ENCODE measurements at places on chromosomes 2 and 18.

GRCh38 chr18:1648712-1649111, 744.0 kb downstream of the ADCYAP1 start:
- DNase-seq: no peak

GRCh38 chr2:22694300-22694699, 690.7 kb upstream of the KLHL29 start:
- no peak for DNase-seq

GRCh38 chr18:46672062-46672970, 15.3 kb upstream of the LOXHD1 start:
- DNase-seq: no peak

DNA sequence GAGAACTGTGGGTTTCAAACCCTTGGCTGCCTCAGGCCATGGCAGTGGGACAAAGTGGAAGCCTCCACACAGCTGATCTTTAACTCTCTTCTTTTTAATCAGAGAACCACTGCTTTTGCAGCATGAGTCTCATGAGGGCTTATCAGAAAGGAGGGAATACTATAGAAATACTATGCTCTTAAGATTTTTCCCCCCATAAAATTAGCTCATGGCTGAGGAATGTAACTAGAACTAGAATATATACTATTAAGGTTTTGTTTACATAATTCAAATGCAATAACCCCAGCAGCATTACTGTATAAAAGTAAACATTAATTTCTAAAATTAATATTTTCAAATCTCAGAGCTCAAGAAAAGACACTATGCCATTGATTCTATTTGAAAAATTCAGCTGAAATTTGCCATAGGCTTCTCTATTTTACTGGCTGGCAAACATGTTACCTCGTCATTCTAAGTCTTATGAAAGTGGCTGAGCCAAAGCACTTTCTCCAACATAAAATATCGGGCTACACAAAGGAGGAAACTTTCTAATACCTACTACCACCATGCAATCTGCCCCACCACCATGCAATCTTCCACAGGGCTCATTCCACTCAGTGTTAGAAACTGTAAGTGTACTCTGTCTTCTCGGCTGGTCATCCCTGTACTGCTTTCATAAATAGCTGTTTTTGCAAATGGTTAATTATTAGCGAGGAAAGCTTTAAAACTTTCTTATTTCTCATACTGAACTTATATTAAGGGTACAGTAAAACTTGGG, 42.5 kb downstream of the WDR35 start:
- no peak for DNase-seq

DNA sequence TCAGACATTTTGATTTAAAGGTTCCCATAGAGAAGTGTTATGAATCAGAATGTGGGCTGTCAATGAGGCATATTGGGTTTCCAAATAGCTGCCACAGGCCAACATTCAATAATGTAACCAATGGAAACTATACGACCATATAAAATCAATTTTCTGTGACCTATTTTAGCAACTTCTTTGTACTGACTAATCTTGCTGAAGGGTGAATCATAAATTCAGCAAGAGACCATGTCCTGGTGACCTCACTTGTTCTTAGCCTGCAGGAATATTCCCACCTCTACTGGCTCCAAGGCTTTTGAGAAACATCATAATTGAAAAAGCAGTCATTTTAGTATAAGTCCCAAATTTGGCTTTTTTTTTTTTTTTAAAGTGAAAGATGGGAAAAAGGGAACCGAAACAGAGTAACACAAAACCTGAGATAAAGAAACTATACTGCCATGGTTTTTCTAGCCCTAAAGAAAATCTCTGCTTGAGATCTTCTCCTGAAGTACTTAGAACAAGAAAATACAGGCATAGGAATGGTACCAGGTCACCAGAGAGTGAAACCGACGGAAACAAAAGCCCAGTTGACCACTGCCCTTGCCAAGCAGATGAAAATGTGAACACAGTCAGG, 32.1 kb downstream of the PLEKHM3 start:
- no peak for DNase-seq

GRCh38 chr2:120945832-120946499, 210.3 kb downstream of the GLI2 start:
- DNase-seq: no peak
